ENCODE measurements at places on chromosomes 11 and 22. TPM values are rescaled to one million over a fixed set of nuclear protein-coding genes. Genes with fewer than 3 reads are reported as not detected.

NXPE1 gene
- not detected for total RNA-seq

DNA sequence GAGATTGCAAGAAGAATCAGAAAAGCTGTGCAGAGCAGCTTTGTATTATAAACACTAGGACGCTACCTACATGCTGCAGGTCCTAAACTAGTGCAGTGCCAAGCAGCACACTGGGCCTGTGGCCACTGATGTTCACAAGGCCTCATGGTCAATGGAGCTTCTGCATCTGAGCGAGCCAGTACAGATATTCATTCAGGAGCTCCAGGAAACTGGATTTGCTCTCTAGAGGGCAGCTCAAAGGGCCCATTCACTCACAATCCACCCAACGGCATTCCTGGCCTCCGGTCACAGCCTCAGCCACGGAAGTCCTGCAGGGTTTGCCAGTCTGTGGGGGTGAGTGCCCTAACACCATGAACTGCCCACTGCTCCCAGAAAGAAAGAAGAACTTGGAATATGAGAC lies 5.8 kb upstream of the TBC1D10A start:
- DNase-seq: no peak

HTR3B gene
- 0.10 TPM for total RNA-seq

DNA sequence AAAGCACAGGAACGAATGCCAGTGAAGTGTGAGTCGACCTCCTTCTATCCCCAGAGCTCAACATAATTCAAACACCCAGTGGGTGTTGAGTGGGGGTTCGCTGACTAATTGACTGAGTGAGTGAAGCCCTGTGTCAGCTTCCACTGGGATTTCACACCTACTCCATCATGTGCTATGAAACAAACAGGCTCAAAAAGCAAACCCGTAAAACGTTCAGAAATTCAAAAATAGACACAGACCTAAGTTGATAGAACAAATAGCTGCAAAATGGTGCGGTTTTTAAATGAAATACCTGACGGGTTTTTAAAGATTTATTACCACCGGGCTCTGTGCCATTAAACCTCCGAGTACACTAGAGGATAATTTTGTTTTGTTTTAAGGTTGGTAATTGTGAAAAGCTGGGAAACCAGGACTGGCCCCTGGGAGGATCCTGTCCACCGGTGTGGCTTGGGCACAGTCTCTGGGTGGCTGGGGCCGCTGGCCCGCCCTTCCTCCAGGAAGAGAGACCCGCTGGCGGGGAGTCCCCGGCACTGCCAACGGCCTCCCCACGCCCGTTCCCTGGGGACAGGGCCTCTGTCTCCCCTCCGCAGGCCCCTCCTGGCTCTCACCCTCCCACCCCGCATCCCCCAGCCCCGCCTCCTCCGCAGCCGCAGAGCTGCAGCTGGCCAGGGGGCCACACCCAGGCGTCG lies 13.6 kb downstream of the KCNJ5 start:
- DNase-seq: no peak

DNA sequence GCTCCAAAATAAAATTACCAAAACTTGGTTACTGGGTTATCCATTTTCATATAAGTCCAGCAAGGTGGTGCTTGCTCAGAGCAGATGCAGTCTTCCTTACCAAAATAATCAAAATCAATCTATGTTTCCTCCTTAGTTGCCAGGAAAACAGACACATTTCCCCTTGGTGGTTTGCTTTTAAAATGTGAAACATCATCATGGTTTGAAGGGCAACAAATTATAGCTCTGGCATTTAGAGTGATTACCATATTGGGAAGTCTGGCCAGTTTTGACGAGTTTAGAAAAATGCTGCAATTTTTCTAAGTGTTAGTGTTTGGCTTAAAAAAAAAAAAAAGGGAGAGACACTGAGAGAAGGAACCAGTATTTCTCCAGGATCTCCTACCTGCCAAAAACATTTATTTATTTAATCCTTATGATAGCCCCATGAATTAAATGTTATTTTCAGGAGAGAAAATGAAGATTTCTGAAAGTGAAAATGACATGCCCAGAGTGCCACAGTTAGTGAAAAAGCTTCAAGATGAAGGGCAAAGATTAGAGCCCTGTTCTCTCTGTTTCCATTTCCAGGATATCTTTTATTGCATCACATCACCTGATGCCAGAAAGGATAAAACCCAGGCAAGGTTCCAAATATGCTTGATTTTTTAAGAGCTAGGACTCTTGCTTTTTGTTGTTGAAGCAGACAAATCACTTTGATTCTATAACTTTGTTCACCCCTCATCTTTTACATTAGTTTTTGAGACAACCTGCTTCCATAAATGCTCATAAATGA lies 29.6 kb upstream of the TBCEL start:
- no peak for DNase-seq

- DNase-seq: no peak
These were observed 16.8 kb downstream of the EXT2 start for GRCh38 chr11:44112091-44112821.

- DNase-seq: no peak
These were observed 86.3 kb upstream of the BLID start for GRCh38 chr11:122202161-122202950.

DNA sequence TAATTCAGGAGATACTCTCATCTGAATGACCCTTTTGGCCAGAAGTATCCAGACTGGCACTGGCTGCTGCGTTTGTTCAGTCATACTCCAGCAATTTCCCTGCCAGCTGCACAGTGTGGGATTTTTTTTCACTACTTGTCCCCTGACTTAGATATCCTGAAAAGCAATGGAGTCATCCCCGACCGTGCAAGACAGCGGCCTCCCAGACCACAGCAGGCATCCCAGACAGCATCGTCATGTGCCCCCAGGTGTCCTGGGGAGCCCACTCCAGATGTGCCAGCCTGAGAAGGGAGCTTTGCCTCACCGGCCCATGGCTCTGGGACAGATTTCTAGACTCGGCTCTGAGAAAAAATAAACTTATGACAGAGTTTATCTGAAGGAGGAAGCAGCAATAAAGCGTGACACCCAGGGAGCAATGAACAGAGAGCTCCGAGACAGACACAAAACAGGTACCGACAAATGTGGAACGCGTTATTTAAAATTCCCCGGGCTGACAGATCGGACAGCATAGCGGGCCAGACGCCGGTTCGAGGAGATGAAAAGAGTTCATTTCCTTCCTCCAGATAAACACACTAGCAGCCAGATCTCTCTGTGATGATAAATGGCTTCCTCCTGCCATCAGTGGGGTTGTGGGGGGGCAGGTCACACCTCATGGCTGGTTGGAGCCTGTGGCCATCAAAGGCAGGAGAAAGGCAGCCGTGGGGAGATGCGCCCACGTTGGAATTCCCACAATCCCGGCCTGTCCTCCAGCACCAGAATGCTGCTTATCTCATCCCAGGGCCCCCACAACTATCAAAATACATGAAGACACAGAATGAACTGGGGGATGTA lies 106.4 kb upstream of the FGF3 start:
- DNase-seq: no peak

DNA sequence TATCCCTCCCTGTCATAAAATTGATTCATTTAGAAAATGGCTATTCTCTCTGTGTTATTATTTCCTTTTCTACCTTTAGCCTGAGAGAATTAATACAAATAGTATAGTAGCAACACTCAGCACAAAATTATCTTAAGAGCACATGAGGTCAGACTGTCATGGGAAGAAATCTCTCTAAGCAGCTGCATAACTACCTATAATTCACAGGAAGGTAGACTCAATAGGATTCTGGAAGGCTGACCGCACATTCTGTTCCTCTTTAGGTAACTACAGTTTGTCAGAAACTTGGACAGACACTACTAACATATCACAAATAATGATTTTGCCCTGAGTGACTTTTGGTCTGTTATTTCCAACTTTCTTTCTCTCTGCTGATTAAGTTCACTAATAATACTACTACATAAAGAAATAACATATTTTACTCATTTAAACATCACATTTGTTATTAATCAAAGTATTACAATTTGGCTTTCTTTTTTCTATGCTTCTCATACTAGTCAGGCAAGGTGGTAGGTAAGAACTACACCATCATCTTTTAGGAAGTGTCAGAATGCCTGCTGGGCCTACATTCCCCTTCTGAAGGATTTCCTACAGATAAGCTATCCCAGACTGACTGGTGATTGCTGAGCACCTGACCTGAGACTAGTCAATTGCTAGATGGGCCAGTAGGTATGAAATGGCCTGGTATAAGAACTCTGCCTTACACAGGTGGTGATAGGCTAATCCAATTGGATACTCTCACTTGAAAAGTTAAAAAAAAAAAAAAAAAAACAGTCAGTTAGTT lies 325.1 kb downstream of the DLG2 start:
- no peak for DNase-seq

DNA sequence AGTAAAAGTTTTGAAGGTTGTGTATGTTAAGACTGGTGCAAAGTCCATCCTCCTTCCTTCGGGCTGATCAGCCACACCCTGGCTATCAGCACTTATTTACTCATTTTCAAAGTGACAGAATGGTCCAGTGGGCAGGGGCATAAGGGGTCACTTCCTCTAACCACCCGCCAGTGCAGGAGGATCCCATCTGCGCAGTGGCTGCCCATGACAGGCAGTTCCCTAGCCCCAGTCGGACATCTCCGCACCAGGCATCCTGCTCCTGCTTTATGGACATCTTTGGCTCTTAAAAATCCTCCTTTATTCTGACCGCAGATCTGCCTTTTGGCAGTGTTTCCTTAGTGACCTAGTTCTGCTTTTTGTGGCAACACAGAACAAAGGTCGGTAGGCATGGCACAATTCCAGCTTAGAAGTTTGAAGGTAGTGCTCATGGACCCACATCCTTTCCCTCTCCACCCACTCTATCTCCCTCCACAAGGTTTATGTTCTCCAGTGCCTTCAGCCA lies 55.9 kb downstream of the BMAL1 start:
- DNase-seq: no peak

- no peak for DNase-seq
These were observed 2.3 kb downstream of the THY1 start for GRCh38 chr11:119420631-119421030.

CNGA4 gene
- 0.22 TPM for total RNA-seq

TMEM86A gene
- total RNA-seq: 0.10 TPM

GRCh38 chr11:41377709-41378394 lies 81.6 kb downstream of the LRRC4C start:
- no peak for DNase-seq

- DNase-seq: no peak
These were observed 79.9 kb downstream of the GRAMD1B start for GRCh38 chr11:123509737-123510578.

TRIM49 gene
- total RNA-seq: not detected

APOL4 gene
- not detected for total RNA-seq

GRCh38 chr11:1837171-1838076 lies 1.4 kb upstream of the TNNI2 start:
- peak; percentile 76 for DNase-seq

GRCh38 chr11:74371269-74372052 lies 26.8 kb downstream of the PGM2L1 start:
- DNase-seq: no peak

HORMAD2 gene
- not detected for total RNA-seq

DNA sequence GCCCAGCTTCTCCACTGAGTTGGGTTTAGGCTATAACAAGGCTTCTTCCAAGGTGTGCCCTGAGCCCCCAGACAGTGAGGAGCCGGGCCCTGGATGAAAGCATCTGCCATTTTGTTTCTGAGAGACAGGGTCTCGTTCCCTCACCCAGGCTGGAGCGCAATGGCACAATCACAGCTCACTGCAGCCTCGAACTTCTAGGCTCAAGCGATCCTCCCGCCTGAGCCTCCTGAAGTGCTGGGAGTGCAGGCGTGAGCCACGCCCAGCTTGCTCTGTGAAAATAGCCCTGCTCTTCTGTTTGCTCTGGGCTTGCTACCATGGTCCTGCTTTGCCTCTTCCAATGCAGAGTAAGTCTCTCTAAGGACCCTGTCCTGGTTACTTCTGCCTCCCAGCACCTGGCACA lies 6.7 kb downstream of the DENND6B start:
- DNase-seq: no peak

DNA sequence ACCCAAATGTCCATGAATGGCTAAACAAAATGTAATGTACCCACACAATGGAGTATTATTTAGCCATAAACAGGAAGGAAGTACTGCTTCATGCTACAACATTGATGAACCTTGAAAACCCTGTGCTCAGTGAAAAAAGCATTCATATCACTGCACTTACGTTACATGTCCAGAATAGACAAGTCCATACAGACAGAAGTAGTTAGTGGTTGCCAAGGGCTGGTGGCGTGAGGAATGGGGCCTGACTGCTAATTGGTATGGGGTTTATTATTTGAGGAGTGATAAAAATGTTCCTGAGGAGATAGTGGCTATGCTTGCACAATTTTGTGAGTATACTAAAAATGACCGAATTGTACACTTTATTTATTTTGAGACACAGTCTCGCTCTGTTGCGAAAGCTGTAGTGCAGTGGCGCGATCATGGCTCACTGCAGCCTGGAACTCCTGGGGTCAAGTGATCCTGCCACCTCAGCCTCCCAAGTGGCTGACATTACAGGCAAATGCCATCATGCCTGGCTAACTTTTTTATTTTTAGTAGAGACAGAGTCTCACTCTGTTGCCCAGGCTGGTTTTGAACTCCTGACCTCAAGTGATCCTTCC lies 7.7 kb upstream of the SYVN1 start:
- no peak for DNase-seq

GRCh38 chr22:17957693-17958092 lies 66.7 kb downstream of the MICAL3 start:
- DNase-seq: no peak

DNA sequence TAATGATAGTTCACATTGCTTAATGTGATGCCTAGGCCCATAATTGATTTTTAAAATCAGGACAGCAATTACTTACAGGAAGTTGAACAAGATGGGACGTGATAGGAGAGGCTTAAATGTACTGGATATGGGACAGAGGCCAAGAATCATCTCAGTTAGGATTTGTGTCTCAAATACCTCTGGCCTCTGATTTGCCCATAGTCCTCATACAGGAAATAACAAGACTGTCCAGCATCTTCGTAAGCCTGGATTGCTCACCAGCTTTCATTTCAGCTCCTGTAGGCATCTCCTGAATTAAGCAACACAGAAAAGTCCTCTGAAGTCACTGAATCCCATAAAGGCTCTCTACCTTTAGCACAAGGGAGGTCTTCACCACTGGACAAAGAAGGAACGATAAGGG lies at the start of gene MRGPRX3:
MRGPRX3 (plus strand) TSS at position 231 of the 400 bp plus-strand sequence. CDS start 4,632 bp downstream, outside the sequence.
- no peak for DNase-seq

DNA sequence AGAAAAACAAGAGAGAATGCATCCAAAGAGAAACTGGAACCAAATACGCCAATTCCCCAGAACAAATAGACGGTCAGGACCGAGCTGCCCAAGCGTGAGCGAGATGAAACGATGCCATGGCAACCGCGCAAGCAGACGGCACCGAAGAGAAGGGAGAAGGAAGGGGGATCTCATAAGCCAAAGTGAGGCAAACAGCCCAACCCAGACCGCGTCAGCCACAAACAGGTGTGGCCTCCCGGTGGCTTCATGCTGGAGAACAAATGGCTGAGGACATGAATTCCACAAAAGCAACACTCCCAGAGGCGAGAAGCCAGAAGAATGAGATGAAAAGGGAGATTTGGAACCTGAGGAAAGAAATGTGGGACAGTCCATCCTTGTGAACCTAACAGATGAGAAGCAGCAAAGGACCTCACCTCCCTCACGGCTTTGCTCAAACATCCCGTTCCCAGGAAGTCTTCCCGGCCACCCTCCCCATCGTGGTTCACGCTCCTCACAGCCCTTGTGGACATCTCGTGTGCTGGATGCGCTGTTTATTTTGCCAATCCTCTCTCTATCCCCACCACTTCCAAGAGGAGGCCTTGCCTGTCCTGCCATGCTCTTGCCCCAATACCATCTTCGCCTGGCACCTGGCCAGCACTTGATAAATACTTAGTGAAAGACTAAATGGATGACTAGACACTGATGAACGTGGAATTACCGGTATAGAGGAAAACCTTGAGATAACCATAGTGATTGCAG lies 89.1 kb upstream of the RTL6 start:
- DNase-seq: no peak
